ENCODE measurements at places on chromosomes 2 and 18.
A peak's percentile ranks its signal among the peaks of the same experiment; 100 is the strongest.

- DNase-seq, result peak; percentile 58
These were observed 85.2 kb upstream of the ITGA4 start for GRCh38 chr2:181371782-181372645.

DNA sequence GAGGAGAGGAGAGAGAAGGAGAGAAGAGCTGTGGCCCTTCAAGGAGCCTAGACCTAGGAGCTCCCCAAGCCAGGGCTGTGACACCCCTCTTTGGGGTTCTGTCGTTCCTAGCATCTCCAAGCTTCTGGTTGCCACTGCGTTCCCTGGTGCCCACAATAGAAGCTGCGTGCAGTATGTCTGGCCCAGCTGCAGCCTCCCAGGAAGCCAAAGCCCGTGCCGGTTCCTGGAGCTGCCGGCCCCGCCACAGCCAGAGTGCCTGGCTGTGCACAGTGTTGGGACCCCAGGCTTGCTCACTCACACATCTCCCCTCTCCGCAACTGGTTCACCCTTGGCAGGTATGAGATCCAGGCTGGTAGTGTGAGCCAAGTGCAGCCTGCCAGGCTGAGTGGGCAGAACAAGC, 367.7 kb upstream of the MC4R start:
- no peak for DNase-seq

DNA sequence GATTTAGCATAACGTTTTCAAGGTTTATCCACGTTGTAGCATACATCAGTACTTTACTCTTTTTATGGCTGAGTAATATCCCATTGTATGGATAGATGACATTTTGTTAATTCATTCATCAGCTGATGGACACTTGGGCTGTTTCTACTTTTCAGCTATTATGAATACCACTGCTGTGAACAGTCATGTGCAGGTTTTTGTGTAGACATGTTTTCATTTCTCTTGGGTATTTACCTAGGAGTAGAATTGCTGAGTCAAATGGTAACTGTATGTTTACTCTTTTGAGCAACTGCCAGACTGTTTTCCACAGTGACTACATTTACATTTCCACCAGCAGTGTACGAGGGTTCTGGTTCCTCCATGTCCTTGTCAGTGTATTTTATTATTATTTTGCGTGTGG, 33.9 kb downstream of the COX7A2L start:
- DNase-seq, result no peak

GRCh38 chr2:37173741-37174140, 14.7 kb downstream of the SULT6B1 start:
- no peak for DNase-seq

DNA sequence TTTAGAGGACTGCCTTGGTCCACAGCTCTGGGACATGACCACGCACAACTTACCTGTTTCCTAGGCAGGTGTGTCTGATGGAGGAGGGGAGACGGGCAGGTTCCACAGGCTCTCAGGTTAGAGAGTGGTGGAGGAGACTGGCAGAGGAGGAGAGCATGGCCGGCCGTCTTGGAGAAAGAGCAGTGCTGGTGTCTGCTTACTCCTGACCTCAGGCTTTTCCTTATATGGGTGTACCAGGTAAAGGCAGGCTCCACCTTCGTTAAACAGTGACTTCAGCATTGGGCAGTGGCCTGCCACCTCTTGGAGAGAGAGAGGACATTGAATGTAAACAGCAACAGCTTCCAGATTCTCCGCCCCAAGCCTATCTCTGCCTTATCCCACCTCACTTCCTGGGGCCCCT, at the start of gene CAPN13:
TSS of gene CAPN13 (minus strand) at position 198 of the 400 bp plus-strand sequence. CDS start 20,121 bp downstream, outside the sequence.
- no peak for DNase-seq

DNA sequence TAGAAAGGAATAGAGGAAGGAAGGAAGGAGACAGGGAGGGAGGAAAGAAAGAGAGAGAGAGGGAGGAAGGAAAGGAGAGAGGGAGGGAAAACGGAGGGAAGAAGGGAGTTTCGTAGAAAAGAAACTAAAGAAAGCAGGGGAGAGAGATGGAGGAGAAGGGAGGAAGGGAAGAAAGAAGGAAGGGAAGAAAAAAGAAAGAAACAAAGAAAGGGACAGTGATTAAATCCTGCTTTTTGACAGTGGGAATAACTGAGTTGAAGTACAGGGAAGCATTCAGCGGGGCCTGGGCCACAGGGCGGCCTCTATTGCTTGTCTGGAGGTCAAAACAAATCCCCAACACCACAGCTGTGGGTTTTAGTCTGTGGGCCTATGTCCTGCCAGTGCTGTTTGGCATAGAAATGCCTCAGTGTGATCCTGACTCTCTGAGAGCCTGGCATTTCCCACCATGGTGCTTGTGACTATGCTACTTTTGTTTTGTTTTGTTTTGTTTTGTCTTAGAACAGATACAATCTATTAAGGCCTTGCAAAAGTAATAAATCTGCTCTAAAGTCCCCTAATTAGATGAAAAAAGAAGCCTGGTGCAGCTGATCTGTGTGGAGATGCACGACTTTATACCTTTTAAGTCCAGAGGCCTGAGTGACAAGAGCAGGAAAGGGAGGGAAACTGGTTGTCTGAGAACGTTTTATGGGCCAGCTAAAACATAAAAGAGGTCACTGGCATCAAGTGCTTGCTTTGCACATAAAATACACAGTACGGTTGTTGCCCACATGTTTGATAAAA, 40.0 kb downstream of the IL1RL2 start:
- DNase-seq, result no peak

DNA sequence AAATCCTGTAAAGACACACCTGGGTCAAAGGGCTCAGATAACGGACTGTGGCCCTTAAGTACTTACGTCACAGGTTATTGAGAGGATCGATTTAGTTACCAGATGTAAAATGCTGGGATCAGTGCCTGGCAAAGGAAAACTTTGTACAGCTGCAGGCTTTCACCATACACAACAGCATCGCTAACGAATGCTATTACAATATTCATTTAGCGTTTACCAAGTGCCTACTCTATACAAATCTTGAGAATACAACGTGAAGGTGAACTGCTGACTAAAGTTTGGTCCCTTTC, 619 bp upstream of the MSH6 start:
- no peak for DNase-seq

DNA sequence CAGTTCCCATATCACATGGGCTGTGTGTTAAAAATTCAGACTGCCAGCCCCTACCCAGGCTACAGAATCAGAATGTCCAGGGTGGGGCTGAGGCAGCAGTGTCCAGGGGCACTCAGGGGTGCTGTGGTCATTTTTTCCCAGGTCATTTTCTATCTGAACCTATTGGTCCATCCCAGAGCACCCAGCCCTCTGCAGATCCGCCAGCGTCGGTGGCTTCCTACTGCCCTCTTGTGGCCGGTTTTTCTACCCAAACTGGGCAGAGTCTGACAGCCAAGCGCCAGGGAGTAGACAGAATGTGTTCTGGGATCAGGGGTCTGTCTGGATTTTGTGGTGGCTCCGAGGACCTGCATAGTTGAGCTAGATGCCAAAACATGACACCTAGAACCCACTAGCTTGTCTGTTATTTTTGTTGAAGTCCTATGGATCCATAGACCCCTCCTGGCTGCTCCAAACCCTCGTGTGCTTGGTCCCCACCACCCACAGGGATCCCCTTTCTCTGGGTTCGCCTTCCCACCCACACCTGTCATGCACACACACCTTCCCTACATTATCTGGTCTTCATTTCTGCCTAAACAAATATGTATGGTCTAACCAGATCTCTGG, 34.1 kb upstream of the RMDN2 start:
- peak; percentile 87 for DNase-seq

GRCh38 chr2:75274936-75275335, 75.6 kb upstream of the TACR1 start:
- DNase-seq, result no peak

DNA sequence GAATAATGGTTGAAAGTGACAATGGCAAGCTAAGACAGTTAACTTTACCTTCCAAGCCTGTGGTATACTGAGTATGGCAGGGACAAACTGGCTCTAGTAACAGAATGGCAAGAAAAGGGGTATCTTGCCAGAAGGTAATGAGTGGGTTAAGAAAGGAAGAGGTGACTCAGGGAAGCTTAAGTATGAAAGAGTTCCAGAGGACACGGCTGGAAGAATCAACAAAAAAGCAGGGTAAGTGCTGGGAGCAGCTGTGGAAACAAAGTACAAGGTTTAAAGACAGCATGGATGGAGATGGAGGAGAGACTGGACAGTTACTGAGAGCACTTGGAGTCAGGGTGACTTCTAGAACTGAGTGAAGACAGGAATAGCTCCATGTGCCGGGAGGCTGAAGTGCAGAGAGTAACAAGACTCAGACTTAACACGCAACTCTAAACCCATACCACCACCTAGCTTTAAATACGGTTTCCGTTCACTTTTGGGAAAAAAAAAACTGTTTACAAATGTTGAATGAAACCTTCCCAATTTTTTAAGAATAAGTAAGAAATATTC, 69.0 kb downstream of the REV1 start:
- no peak for DNase-seq

GRCh38 chr18:48165111-48165866, 234.8 kb upstream of the SMAD2 start:
- no peak for DNase-seq

GRCh38 chr18:47461406-47461948, 210.0 kb upstream of the SKOR2 start:
- DNase-seq, result no peak

GRCh38 chr2:130720036-130720435, 8.8 kb upstream of the GPR148 start:
- DNase-seq, result no peak

DNA sequence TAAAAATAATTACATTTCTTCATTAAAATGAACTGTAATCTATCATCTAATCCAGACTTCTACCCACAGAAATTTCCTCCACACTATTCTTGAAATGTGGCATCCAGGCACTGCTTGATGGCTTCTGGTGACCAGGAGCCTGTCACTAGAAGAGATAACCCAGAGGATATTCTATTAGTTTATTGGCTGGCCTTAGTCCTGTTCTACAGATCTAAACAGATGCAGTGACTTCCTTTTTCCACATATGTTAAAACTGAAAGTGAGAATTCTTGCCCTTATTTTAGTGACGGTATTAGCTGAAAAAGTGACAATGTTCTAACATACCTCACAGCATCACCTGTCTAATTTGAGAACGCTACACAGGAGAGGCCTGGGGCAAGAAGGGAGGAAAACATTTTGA, 775.4 kb downstream of the TSN start:
- no peak for DNase-seq

GRCh38 chr2:71780162-71780561, 326.8 kb downstream of the DYSF start:
- no peak for DNase-seq

DNA sequence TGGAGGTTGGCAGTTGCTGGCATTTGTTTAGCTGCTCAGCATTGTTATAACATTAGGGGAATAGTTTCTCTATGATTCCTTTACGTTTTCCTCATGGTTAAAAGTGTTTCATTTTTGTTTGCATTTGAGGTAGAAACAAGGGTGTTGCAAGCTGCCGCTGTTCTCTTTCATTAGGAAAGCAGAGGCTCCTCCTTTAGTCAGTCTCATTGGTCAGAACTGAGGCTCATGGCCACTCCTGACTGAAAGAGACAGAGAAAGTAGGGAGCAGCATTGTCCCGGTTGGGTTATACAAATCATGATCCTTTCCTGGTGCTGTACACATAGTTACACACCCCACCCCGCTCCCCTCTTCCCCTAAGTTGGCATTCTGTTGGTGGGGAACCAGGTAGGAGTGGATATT, 59.8 kb upstream of the PTH2R start:
- DNase-seq, result no peak

- no peak for DNase-seq
These were observed 106.8 kb upstream of the SPATS2L start for GRCh38 chr2:200199576-200200263.

DNA sequence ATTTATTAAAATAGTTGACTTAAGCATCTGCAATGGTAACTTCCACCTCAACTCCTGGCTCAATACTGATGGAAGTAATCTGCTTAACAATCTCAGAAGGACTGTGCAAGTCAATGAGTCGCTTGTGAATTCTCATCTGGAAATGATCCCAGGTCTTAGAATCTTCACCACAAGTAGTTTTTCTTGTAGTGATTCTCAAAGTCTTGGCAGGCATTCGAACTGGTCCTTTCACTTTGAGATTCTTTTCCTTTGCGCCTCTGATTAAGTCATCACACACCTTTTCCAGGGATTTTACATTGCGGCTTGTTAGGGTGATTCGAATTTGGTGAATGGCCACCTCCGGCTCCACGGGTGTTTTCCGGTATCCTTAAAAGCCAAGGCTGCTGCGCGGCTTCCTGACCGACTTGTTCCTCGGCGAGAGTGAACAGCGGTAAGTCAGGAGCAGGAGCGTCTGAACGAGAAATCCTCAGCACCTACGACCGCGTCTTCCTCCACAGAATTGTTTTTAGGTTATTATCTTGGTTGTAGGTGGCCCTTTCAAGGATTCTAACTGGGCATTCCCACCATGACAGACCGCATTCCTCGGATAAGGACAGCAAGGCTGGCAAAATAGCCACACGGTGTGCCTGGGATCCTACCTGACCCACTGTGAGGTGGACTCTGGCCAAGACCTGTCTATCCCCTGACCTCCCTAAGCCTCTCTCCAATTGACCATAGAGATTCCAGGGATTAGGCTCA, 23.8 kb upstream of the SLC20A1 start:
- no peak for DNase-seq

- DNase-seq, result no peak
These were observed 210.6 kb downstream of the CAMKMT start for GRCh38 chr2:44572196-44572900.

DNA sequence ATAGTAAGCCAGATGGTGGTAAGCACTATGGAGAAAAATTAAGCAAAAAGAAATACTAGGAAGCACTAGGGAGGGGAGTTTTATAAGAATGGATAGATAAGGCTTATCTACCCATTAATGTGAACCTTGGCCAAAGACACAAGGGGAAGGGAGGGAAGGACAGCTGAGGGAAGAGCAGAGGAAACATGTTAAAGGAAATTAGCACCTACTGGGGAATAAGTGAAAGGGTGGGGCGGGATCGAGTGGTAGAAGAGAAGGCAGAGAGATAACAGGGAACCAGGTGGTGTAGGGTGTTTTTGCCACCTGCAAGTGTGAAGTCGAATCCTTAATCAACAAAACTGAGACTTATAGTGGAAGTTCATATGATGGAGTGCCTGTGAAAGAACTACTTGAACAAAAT, 1.7 kb downstream of the UNC80 start:
- no peak for DNase-seq

- DNase-seq, result no peak
These were observed 82.0 kb downstream of the NRP2 start for GRCh38 chr2:205764270-205764746.
